ENCODE measurements at places on chromosomes 12 and 14.

- no peak for DNase-seq
These were observed 54.4 kb downstream of the PELI2 start for GRCh38 chr14:56172571-56172971.

DNA sequence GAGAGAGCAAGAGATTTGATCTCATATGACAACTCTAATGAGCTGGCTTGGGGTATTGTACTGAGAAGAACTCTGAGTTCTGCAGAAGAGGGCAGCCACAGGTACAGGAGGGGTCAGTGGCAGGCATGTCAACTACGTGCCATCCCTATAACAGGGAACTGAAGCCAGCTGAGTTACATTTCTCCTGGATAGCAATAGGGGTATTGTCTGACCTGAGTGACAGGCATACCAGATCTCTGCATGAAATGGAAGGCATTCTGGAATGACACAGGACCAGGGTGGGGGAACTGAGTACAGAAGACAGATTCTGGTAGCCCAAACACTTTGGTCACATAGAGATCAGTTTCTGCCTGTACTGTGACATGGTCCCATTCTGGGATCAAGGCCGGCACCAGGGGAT, 35.8 kb downstream of the EFCAB11 start:
- no peak for DNase-seq

DNA sequence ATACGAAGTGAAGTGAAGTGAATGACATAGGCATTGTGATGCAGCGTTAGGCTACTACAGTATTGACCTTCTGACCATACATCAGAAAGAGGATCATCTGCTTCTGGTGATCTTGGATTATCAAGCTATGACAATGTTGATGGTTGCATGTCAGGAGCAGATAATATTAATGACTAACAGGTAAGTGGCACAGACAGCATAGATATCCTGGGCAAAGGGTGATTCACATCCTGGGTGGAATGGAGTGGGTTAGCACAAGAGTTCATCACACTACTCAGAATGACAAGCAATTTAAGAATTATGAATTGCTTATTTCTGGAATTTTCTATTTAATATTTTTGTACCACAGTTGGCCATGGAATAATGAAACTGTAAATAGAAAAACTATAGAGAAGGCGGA, 397.9 kb upstream of the ATP2B1 start:
- no peak for DNase-seq

GRCh38 chr12:31785318-31785717, 56.5 kb upstream of the AMN1 start:
- DNase-seq = no peak

DNA sequence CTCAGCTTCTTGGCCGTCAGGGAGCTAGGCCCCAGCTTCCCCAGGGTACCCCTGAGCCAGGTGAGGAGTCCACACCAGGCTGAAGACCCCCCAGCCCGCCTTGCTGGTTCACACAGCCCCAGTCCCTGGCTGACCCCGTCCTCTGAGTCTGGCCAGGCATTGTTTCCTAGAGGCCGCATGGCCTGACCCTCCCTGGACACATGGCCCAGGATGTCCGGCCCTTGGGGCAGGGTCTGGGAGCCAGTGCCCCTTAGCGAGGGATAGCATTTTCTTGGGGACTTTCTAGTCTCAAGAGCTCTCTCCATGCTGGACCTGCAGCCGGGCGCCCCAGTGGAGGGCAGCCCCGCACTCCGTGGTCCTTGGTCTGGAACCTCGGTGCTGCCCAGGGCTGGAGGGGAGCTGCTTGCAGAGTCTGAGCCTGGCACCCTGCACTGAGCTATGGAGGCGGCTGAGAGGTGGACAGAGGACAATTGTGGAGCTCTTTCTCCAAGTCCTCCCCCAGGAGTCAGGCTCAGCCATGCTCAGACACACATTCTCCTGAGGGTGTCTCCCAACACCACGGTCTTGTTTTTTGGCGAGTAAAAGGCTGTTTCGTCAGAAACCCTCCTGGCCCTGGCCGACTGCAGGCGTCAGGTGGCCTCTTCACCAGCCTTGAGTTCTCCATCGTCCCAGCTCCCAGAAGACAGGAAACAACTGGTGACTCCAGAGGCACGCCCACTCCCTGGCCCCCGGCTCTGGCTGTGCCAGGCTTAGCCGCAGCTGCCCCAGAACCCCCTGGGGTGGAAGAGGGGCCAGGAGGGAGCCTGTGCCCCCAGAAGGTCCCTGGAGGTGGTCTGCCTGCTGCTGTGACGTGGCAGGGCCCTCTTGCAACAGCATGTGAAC, 17.6 kb upstream of the CRIP2 start:
- no peak for DNase-seq

GRCh38 chr14:61290701-61291100, 9.6 kb upstream of the TMEM30B start:
- DNase-seq = no peak

DNA sequence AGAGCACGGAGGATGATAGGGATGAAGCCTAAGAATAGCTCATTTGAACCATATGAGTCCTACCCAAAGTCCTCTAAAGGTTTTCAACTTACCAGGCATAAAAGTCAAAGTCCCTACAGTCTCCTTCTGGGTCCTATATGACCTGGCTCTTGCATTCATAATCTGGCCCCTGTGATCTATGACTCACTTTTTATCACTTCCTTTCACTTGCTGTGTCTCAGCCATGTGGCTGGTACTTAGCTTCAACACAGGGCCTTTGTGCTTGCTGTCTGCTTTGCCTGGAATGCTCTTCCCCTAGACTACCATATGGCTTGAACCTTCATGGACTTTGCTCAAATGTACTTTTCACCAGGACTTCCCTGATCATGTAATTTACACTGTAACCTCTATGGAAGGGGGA, 137.6 kb upstream of the TMTC1 start:
- no peak for DNase-seq

- DNase-seq = no peak
These were observed 56.6 kb upstream of the SRSF5 start for GRCh38 chr14:69710378-69710777.

GRCh38 chr12:627285-627684, 36.0 kb downstream of the NINJ2 start:
- DNase-seq = no peak

GRCh38 chr12:15806826-15807225, 17.6 kb upstream of the EPS8 start:
- DNase-seq = no peak

DNA sequence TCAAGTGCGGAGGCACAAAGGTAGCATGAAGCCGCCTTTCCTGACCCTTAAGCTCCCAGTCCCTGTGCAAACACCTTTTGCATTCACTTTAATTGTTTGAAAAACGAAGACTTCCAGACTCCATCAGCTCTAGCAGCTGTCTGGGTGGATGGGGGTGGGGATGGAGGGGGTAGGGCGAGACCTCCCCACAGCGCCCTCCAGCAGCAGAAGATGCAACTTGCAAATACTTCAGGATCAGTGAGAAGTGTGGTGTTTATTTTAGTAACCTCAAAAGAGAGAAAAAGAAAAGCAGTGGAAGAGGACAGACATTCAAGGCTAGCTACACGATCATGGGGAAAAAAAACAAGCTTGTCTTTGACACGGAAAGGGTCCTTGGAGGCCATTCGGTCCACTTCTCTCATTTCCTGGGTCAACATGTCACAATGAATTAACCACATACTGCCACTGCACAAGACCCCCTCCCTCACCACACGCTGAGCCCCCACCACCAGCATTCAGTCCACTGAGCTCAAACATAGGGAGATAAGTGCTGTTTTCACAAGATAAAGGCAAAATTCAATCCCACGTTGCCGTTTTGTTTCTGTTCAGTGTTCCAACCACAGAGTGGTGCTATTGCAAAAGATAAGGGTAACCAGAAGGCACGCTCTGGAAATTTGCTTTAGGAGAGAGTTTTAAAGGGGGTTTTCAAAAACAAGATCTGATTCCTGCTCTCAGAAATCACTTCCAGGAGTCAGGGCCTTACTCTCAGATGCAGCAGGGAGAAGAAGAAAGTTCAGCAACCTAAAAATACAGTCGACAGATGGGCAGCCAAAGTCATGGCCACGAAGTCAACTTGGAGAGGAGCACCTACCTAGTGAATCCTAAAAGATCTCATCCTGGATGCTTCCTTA, 3.3 kb upstream of the NTF3 start:
- DNase-seq = no peak

DNA sequence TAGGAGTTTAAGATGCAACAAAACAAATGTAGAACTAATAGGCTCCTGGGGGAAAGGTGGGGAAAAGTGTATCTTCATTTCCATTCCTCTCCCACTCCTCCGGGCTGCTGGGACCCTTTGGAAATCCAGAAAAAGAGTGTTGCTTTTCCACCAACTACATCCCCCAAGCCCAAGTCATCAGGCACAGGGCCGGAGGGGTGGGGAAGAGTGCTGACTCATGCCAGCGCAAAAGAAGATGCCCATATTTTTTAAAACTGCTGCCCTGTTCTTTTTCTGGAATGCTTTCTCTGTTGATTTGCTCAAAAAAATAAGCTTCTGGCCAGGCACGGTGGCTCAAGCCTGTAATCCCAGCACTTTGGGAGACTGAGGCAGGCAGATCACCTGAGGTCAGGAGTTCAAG, 70.9 kb downstream of the TBK1 start:
- no peak for DNase-seq

DNA sequence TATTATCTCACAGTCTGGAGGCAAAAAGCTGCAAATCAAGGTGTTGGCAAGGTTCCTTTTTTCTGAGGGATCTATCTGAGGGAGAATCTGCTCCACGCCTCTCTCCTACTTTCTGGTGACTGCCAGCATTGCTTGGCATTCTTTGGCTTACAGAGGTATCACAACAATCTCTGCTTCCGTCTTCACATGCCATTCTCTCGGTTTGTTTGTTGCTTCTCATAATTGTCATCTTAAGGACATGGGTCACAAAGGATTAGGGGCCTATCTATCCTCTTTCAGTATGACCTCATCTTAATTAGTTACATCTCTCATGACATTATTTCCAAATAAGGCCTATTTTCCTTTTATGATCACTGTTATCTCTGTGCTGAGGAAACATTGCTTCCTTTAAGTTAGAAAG, 345.0 kb downstream of the FOXG1 start:
- DNase-seq = no peak

GRCh38 chr12:68614105-68614679, 3.5 kb downstream of the RAP1B start:
- no peak for DNase-seq

GRCh38 chr12:109735825-109736551, 22.4 kb downstream of the FAM222A start:
- no peak for DNase-seq

GRCh38 chr12:52656616-52657015, 4.6 kb upstream of the KRT2 start:
- no peak for DNase-seq

GRCh38 chr12:116426391-116427136, 132.6 kb upstream of the MAP1LC3B2 start:
- DNase-seq = no peak

DNA sequence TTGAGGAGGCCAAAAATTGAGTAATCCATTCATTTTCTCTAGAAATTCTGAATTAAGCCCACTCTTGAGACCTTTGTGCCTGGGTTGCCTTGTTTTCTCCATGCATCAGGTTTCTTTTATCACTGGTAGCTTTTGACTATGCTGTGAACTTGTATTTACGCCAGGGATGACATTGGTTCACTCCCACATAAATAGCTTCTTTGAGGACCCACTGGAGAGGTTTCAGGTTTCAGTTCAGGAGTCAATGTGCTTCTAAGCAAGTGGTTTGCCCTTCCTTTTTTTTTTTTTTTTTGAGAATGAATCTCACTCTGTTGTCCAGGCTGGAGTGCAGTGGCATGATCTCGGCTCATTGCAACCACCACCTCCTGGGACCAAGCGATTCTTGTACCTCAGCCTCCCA, 10.2 kb upstream of the SLC17A8 start:
- DNase-seq = no peak

GRCh38 chr14:97581016-97581415, 783.8 kb downstream of the VRK1 start:
- no peak for DNase-seq

All from stimulated activated CD4-positive, alpha-beta T cell treated with anti-CD3 and anti-CD28 coated beads, Interleukin-15, amount 100 ng/mL, for 1 hour (primary cell).